ENCODE measurements at places on chromosomes 4 and X. TPM values are rescaled to one million over a fixed set of nuclear protein-coding genes. Genes with fewer than 3 reads are reported as not detected.

DNA sequence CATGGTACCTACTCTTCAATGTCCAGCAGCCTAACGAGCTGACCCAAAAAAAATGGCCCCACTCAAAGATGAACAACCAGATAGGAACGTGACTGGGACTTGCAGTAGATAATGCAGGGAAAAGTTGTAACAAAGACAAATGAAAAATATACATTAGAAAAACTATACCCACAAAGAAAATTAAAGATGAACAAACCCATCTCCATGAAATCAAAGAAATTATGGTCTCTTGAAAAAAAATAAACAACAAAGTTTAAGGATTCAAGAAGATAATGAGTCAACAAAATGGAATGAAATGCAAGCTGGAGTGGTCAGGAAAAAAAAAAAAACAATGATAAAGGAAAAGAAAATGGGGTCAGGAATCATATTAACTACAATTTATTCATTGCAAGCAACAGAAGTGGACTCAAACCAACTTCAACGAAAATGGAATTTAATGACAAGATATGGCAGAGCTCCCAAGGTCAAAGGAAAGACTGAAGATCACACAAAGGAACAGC, 309.8 kb upstream of the GALNT7 start:
- H3K27me3 ChIP-seq = no peaks in the 10 kb centered on the region
- DNase-seq = no peak
- no peaks in the 10 kb centered on the region for H3K4me1 ChIP-seq
- no peak overlapping the region for H3K4me3 ChIP-seq
- no peak overlapping the region for H3K27ac ChIP-seq

- H3K4me3 ChIP-seq = no peak overlapping the region
- H3K36me3 ChIP-seq = no peaks in the 10 kb centered on the region
- no peaks in the 10 kb centered on the region for H3K27me3 ChIP-seq
Observed at GRCh38 chrX:23540532-23540931, 126.8 kb upstream of the PRDX4 start.

DNA sequence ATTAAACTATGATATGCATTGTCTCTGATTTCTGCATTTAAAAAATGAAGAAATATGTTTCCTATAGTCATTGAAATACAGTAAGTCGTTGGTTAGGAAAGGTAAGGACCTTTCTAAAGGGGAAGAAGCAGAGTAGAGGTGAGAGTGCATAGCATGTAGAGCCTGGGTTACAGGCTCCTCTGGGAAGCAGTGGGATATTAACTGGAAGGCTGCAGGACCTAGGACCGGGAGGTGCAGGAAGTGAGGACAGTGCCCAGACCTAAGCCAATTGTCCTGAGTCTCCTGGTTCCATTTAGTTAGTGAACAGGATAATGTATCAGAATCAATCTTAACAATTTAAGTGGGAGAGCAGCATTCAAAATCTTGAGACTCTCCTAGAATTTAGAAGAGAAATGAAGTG, 237.1 kb upstream of the NUDT6 start:
- H3K36me3 ChIP-seq = no peaks in the 10 kb centered on the region
- no peak for DNase-seq
- no peak overlapping the region for H3K27ac ChIP-seq

WNK3 gene
- 1.2 TPM for total RNA-seq

DNA sequence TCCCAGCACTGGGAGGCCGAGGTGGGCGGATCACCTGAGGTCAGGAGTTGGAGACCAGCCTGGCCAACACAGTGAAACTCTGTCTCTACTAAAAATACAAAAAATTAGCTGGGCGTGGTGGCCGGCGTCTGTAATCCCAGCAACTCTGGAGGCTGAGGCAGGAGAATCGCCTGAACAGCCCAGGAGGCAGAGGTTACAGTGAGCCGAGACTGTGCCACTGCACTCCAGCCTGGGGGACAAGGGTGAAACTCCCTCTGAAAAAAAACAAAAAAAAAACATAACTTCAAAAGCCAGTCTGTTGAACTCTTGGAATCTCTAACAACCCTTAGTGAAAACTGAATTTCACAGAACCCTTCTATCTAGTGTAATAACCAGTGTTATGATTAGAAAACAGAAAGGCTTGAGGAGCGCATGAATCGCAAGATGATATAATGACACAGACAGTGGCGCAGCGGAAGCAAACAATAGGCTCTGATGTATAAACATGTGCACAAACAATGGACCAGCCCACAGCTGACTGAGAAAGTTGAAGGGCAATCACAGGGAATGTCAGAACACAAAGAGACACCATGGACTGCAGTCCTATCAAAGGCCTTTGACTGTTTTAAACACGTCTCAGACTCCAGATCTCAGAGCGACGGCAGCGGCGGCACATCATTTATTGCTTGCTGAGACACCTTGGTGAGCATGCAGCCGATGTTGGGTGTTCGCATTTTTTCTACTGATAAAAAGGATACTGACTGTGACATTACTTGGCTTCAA, 81.6 kb downstream of the NSUN7 start:
- DNase-seq = no peak
- no peaks in the 10 kb centered on the region for H3K36me3 ChIP-seq
- no peak overlapping the region for H3K4me3 ChIP-seq
- H3K27ac ChIP-seq = no peak overlapping the region
- no peaks in the 10 kb centered on the region for H3K27me3 ChIP-seq
- H3K4me1 ChIP-seq = no peaks in the 10 kb centered on the region

- no peak for DNase-seq
- no peaks in the 10 kb centered on the region for H3K4me1 ChIP-seq
- H3K4me3 ChIP-seq = no peak overlapping the region
- no peaks in the 10 kb centered on the region for H3K36me3 ChIP-seq
- no peak overlapping the region for H3K27ac ChIP-seq
Observed at GRCh38 chrX:16839219-16839851, 30.8 kb downstream of the RBBP7 start.

- no peaks in the 10 kb centered on the region for H3K36me3 ChIP-seq
- H3K27me3 ChIP-seq = no peaks in the 10 kb centered on the region
- no peak overlapping the region for H3K4me3 ChIP-seq
- no peaks in the 10 kb centered on the region for H3K4me1 ChIP-seq
- no peak overlapping the region for H3K27ac ChIP-seq
Observed at GRCh38 chrX:75603833-75604232, 81.0 kb upstream of the ZDHHC15 start.

DNA sequence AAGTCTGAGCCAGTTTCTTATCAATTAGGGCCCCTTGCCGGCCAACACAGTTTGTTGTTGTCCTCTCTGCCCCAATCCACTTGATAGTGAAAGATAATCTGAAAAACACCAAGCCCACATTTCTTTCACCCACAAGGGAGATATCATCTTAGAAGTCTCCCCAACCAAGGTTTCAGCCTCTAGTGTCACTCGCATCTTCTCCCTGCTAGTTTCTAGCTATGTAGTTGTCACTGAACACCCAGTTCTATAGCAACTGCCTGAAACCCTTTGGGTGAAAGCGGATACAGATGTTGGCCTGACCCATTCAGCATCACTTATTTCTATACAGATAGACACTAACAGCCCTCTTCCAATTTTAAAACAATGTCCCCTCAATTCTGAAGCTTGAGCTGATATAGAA, 116.3 kb downstream of the BMP15 start:
- no peak for DNase-seq
- no peaks in the 10 kb centered on the region for H3K27me3 ChIP-seq
- H3K4me1 ChIP-seq = peaks cover 4% of the 10 kb centered on the region
- no peaks in the 10 kb centered on the region for H3K36me3 ChIP-seq
- no peak overlapping the region for H3K4me3 ChIP-seq
- H3K27ac ChIP-seq = no peak overlapping the region

DNA sequence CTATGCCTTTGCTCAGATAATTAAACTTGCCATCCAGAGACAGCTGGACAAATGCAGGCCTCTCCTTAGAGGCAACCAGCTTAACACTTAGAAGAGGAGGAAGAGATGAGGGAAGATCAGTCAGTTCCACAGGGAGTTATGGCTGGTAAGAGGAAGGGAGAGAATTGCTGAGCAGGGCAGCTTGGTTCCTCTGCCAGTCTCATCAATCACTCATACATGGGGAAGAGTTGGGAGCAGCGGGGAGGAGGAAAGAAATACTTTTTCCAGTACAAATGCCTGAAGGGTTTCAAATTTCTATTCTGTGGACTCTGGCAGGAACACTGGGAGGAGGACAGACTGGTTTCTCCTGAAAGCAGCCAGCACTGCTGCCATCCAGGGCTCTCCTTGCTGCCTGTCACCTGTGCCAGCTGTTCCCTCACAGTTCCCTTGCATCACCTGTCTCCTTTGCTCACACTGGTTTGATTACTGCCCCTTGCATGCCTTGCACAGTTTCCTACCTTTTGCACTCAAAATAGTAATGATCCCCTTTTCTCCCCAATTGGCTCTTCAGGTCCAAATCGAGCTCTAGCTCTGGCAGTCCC, 59.5 kb downstream of the PGRMC2 start:
- no peaks in the 10 kb centered on the region for H3K36me3 ChIP-seq
- H3K27me3 ChIP-seq = no peaks in the 10 kb centered on the region
- H3K4me1 ChIP-seq = no peaks in the 10 kb centered on the region

GRCh38 chr4:140152751-140153418, 1.1 kb downstream of the MAML3 start:
- H3K27me3 ChIP-seq = peaks cover 9% of the 10 kb centered on the region
- peak; percentile 74 for DNase-seq
- peak overlapping the region; percentile 84 for H3K4me3 ChIP-seq
- no peaks in the 10 kb centered on the region for H3K36me3 ChIP-seq
- H3K4me1 ChIP-seq = peaks cover 65% of the 10 kb centered on the region

DNA sequence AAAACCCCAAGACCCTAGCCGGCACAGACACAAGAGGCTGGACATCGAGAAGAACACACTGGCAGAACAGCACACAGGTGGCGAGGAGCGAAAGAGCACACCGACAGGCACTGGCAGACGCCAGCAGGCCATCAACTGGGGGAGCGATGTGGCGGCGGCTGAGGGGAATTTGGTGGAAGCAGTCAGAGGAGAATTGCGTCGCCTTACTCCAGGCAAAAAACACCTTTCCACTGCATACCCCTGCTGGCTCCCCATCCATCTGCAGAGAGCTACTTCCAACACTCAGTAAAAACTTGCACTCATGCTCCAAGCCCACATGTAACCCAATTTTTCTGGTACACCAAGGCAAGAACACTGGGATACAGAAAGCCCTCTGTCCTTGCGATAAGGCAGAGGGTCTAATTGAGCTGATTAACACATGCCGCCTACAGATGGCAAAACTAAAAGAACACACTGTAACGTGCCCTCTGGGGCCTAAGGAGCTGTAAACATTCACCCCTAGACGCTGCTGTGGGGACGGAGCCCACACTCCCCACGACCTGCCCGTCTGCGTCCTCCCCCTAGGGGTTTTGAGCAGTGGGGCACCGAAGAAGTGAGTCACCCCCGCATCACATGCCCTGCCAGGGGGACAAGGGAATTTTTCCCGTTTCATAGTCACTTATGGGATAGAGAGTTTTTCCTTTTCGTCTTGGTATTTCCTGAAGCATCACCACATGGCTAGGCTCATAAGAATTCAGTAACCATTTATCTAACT, 262.3 kb downstream of the KCTD8 start:
- no peak overlapping the region for H3K27ac ChIP-seq
- no peaks in the 10 kb centered on the region for H3K4me1 ChIP-seq
- H3K36me3 ChIP-seq = no peaks in the 10 kb centered on the region
- DNase-seq = no peak
- no peak overlapping the region for H3K4me3 ChIP-seq

- DNase-seq = no peak
- H3K4me1 ChIP-seq = no peaks in the 10 kb centered on the region
- no peak overlapping the region for H3K27ac ChIP-seq
- H3K27me3 ChIP-seq = no peaks in the 10 kb centered on the region
- H3K36me3 ChIP-seq = no peaks in the 10 kb centered on the region
Observed at GRCh38 chr4:33715841-33716395, 2528.4 kb downstream of the ARAP2 start.

DNA sequence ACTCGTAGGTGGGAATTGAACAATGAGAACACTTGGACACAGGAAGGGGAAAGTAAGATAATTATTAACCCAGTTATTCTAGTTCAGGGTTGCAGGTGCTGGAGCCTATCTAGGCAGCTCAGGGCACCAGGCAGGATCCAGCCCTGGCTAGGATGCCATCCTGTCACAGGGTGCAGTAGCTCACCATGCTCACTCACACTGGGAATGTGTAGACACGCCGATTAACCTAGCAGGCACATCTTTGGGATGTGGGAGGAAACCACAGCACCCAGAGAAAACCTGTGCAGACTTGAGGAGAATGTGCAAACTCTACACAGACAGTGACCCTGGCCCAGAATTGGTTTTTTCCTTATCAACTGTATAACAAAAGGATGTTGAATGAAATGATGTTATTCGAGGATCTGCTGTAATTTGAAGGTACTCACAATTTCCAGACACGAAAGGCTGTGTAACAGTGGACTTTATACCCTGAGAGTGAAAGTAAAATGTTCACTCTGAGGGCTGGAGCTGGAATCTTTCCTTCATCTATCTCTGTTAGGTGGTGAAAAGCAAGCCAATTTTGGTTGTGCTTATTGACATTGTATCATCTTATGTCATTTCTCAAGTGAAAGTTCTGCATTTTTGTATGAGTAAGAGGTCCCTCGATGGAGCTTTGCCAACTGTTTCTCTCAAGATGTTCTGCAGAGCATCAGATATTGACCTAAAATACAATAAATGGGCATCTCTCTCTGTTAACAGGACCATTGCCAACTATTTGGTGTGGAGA, 78.8 kb downstream of the PHEX start:
- no peak overlapping the region for H3K4me3 ChIP-seq

STK26 gene
- total RNA-seq = 32.1 TPM

DNA sequence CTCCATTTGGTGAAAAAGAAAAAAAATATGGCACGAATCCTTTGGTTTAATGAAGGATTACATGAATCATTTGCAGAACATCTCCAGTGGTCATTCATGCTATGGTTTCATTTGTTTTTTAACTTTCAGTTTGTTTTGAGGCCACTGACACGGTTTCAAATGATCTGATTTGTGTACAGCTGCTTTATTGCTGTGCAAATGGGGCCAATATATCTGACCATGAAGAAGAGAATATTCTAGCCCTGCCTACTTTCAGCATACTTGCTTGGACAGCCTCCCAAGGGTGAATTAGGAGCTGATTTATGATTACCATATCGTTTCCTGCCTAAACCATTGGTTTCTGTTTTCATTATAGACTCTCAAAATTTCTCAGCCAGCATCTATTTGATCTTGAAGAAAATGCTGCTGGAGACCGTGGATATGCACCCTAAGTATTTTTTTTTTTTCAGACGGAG, 30.7 kb downstream of the SPARCL1 start:
- H3K4me3 ChIP-seq = no peak overlapping the region
- no peaks in the 10 kb centered on the region for H3K36me3 ChIP-seq
- H3K27me3 ChIP-seq = no peaks in the 10 kb centered on the region
- no peak for DNase-seq

DNA sequence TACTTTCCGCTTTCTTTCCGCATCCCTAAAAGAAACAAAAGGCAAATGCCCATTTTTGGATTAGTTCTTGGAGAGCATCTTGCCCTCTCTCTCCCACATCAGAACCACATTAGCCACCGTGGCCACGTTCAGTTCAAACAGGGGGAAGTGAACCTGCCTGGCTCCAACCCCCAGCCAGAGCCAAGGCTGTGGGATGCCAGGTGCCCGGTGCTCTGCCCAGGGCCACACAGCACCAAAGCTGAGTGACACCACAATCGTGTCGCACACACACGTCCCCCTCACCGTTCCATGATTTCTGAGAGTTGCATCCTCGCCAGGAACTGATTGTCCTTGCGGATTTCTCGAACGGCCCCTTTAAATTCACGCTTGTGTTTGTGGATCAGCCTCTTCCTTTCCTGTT, 24.3 kb downstream of the NOP14 start:
- H3K36me3 ChIP-seq = no peaks in the 10 kb centered on the region
- peaks cover 26% of the 10 kb centered on the region for H3K4me1 ChIP-seq
- no peak overlapping the region for H3K27ac ChIP-seq
- H3K4me3 ChIP-seq = no peak overlapping the region

- H3K4me3 ChIP-seq = no peak overlapping the region
- no peaks in the 10 kb centered on the region for H3K36me3 ChIP-seq
- no peaks in the 10 kb centered on the region for H3K27me3 ChIP-seq
- DNase-seq = no peak
- H3K4me1 ChIP-seq = no peaks in the 10 kb centered on the region
- no peak overlapping the region for H3K27ac ChIP-seq
Observed at GRCh38 chr4:33780952-33781791, 2463.1 kb downstream of the ARAP2 start.

Measured in B cell (primary cell).